ENCODE measurements at places on chromosomes 13 and 19.

DNA sequence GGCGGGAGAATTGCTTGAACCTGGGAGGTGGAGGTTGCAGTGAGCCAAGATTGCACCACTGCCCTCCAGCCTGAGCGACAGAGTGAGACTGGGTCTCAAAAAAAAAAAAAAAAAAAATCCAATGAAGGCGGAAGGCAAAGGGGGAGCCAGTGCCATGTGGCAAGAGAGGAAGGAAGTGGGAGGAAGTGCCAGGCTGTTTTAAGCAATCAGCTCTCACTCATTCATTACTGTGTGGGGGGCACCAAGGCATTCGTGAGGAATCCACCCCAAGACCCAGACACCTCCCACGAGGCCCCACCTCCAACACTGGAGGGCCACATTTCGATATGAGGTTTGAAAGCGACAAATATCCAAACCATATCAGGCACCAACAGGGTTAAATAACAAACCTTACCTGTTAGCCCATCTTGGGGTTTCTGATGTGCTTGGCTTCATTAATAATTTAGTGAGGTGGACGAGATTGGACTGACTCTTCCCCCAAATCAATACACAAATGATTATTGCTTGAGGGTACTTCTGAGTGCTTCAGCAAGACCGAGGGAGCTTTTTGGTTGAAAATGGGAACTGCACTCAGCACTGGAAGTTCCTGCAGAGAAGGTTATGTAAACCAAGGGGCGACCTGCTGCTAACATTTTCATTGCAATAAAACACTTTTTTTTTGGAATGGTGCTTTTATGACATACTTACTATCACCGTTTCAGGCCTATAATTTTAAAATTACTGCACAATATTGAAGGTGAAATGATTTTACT, 7.5 kb upstream of the LRP3 start:
- DNase-seq, result no peak

GRCh38 chr13:40940841-40941240, 78.3 kb downstream of the ELF1 start:
- DNase-seq, result no peak

DNA sequence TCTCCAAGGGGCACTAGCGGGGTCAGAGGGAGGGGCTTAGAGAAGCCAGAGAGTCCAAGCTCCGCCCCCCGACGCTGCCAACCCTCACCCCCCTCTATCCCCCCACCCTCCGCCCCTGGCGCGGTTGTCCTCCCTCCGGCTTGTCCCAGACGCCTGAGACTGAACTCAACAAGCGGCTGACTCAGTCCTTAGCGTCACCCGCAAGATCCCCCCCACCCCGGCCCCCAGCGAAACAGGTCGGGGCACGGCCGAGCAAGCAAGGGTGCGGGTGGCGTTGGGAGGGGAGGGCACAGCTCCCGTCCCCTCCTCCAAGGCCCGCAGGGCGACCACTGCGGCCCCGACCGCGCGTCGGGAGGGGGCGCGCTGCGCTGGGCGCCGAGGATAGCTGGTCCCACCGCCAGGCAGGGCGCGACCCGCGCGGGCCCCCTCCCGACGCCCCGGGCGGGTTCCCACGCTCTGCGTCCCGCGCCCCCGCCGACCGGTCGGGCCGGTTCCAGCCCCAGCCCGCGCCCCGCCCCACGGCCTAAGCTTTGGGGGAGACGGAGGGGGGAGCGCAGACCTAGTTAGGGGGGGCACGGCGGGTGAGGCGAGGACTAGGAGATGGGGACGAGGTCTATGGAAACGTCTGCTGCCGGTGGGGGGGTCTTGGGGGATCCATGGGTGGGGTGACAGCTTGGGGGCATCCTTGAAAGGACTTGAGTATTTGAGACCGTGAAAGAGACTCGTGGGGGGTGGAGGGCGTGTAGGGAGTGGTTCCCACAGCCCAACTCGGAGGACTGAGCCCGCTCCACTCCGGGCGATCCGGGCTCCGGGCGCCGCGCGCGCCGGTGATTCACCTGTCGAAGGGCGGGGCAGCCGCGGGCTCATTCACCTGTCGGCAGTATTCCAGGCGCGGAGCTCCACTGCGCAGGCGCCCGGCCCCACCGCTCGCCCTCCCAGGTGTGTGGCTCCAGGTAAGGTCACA, 5.1 kb downstream of the NOTCH3 start:
- DNase-seq, result no peak

DNA sequence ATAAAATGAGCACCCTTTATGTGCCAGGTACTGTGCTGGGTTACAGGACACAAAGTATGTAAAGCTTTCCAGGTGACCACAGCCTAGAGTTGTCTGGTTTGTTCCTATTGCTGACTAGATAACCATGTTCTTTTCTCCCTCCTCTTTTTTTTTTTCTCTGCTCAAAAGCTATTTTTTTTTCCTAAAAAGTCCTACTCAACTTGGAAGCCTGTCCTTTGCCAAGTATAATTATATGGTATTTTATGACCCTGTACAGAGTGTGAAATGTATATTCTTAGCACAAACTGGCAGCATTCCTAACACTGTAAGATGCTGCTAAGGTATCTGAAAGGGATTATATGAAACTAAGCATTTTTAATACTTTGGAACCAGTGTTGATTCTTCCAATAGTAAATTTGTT, 171.0 kb downstream of the GPC6 start:
- no peak for DNase-seq

- DNase-seq, result no peak
Measured at GRCh38 chr19:8705742-8706141, 7.1 kb upstream of the ACTL9 start.

DNA sequence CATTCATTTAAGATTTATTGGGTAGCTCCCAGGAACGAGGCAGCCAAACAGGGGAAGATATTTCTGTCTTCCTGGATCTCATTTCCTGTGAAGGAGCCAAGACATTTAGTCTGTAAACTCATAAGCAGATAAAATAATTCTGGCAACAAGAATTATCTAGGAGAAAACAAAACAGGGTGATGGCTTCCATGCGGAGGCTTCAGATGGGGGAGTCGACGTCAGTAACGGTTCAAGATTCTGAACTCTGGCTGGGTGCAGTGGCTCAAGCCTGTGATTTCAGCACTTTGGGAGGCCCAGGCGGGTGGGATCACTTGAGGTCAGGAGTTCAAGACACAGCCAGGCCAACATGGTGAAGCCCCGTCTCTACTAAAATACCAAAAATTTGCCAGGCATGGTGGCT, 1.3 kb downstream of the GNA15 start:
- no peak for DNase-seq

DNA sequence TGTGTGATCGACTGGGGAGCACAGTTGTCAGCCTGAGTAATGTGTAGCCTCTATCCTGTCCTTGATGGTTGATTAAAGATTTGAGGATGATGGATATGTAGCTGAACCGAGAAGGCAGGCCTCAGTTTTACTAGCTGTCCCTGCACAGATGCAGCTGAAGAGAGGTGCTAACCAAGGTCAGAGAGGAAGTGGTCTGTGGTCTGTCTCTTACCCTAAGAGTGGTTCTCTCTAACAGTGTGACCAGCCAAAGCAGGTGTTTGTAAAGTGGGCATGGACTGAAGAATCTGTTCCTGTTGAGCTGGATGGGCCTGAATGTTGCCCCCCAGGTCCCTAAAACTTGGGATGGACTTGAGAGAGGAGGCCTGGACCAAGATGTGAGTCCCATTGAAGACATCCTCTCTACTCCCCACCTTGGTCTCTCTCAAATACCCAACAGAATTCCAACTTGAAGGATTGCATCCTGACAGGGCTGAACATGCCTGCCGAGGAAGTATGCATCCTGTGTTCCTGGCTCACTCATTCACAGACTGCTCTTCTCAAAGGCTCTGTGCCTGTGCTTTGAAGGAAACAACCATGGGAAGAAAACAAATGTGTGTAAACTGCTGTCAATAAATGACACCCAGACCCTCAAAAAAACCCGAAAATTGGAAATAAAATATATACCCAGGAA, 223.8 kb downstream of the MAB21L1 start:
- no peak for DNase-seq

DNA sequence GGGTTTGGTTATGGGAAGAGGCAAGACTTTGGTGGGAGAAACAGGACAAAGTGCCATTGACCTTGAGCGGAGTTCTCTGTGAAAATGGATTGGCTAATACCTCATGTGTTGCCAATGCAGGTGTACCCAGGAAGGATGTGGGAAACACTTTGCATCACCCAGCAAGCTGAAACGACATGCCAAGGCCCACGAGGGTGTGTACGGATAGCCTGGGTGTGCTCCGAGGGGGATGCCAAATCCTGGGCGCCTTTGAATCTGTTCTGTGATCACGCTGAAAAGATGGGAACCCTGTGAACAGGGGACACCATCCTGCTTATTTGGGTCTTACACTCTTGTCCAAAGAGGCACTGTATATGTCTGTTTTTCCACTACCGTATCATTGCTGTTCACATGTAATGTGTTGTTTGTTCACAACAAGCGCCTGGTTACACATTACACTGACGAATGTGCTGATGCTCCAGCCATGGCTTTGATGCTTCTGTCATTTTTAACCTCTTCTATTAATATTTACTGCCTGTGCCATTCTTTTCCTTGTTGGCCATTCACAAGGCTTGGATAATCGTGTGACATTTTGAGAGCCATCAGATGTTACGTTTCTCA, 8.3 kb downstream of the GTF3A start:
- DNase-seq, result no peak

- no peak for DNase-seq
Measured at GRCh38 chr13:94061301-94061700, 418.2 kb downstream of the DCT start.

All from posterior cingulate gyrus (tissue), 11 donors.